Aorta (tissue), 5 donors: ENCODE measurements at places on chromosomes 5 and 9. TPM values are rescaled to one million over a fixed set of nuclear protein-coding genes. Genes with fewer than 3 reads are reported as not detected.
A peak's percentile ranks its signal among the peaks of the same experiment; 100 is the strongest.

- DNase-seq: no peak
Observed at GRCh38 chr5:101673120-101673519, 623.0 kb downstream of the SLCO4C1 start.

GRCh38 chr9:78893774-78894401 lies 597.0 kb downstream of the PSAT1 start:
- DNase-seq: no peak

DNA sequence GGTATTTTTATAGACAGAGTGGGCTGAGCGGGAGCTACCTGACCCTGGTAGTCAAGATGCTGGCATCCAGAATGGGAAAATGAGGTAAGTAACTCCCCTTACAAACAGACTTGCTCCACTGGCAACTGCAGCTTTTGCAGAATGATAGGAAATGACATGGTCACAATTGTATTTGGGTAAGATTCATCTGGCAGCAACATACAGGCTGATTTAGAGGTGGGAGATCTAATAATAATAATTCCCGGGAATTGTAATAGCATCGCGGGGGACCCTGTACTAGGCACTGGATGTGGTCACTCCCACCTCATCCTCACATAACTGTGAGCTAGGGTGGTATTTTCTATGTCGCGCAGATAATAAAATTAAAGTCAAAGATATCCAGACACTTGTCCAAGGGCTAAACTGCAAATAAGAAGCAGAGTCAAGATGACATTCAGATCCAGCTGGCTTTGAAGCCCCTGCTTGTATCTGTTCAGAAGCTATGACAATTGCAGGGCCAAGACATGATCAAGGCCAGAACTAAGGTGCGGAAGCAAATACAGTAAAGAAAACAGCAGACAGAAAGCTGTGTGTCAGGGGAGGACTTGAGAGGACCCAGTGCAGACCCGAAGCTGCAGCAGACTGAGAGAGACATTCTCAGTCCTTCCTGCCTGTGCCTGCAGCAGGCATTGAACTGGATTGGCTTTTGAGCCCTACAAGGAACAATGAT lies 507.2 kb downstream of the BNC2 start:
- DNase-seq: no peak

DNA sequence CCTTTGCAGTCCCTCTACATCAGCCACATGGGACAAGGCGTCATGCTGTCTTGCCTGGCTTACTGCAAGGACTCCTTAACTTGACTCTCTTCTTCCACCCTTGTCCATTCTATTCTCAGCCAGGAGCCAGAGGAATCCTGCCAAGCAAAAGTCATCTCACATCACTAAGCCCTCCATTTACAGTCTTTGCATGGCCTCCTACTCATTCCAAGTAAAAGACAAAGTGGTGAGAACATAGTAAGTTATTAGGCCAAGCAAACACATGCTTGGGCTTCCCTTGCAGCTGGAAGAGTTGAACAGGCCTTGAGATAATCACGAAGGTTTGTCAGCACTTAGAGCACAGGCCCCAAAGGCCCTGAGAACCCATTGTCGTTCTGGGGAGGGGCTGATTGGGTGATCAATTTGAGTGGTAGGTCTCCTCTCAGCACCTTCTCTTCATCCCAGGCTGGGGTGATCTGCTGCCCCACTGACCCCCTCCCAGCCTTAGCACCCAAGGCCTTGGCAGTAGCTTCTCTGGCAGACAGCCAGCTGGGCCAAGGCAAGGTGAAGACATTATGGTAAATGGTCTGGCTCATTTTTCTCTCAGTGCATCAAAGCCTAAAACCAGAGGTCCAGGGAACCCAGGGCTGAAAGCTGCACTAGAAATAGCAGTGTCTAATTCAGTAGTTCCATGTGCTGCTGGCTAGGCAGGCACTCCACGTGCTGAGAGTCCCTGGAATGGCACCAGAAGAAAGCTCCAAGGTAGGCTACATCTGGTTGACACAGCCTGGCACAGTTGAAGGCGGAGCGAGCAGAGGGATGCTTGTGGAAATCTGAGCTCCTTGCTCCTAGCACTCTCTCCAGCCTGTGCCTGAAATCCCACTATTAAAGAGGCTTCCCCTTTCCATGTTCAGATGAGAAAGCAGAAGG lies 121.4 kb downstream of the ASTN2 start:
- DNase-seq: no peak

GRCh38 chr9:80673496-80673895 lies 1015.9 kb downstream of the TLE1 start:
- no peak for DNase-seq

DNA sequence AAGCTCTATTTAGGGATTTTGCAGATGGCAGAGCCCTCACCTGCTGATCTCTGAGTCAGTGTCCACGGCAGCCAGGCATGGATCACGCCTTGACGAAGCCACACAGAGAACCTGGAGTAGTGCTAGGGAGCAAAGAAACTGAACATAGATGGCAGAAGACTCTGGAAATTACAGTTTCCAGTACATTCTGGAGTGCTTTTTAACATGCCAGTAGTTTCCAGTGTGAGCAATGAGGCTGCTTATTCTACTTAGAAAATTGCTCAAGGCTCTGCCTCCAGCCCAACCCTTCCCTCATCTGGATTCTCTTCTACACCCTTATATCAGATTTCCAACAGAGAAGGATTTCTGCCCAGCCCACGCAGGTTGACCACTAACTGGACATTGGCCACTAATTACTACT lies 203.3 kb downstream of the ADAMTS12 start:
- no peak for DNase-seq

DNA sequence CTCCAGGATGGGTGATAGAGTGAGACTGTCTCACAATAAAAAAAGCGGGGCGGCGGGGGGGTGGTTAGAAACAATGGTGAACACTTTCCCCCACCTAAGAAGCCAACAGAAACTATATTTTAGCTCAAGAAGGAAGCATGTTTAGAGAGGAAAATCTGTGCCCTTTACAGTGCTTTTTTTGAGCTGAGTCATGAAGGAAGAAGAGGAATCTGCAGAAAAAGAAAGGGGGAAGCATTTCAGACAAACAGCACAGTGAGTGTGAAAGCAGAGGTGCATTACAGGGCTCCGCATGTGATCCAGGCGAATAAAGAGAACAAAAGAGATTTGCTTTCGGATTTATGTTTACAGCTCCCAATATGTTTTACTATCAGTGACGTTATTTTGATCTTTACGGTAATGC lies 1504.6 kb upstream of the WWC1 start:
- DNase-seq: no peak

DNA sequence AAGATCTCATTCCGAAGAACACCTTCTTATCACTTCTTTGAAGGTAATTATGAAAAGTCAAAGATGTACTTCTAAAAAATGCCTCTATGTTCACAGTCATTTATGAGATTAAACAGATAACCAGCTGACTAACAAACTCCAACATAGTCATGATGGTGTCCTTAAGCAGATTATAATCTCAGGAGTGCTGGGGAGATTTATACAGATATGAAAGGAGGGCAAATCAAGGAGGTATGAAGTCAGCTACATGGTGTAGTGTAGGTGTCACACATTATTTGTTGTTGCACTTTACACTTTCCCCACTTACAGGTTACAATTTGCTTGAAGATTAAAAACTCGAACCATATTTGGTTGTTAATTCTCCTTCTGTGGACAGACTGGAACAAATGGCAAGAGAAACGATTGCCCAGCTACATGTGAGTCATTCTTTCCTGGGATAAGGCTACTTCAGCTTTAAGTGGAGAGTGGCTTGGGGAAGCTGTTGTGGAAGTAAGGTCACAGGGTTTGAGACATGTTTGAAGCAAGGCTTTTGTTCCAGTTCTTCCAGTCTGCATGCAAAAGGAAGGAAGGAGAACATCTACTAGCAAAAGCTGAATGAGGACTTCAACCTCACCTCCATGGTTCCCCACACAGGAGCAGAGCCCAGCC lies 320.1 kb downstream of the ADGRV1 start:
- DNase-seq: no peak

DNA sequence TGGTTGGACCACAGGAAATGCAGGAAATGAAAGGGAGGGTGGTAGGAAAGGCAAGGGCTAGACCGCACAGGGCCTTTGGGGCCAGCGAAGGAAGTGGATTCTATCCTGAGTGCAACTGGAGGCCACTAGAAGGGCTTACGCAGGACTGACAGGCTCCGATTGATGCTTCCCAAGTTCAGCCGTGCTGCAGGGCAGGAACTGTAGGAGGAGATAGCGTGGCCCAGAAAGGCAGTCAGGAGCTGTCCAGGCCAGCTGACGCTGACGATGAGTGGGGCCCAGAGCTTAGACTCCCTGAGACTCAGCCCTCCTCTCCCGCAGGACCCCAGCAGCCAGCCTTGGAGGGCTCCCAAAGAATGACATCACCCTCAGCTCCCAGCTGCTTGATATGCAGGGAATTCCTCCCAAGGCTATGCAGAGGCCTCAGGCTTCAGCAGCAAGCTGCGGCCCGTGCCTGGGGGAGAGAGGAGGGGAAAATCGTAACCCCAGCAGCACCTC lies 48.8 kb downstream of the KCNIP1 start:
- DNase-seq: peak; percentile 79

DNA sequence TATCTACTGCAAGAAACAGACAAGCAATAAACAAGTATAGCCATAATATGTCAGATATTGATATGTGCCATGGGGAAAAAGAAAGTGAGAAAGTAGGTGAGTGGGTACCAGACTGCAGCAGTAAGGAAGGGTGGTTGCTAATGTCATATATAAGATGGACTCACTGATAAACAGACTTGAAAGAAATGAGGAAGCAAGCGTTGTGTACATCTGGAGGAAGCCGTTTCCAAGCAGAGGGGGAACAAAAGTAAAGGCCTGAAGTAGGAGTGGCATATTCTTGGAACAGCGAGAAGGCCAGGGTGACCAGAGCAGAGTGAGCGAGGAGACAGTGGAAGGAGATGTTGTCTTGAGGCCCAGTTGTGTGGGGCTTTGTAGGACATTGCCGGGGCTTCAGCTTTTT lies 142.2 kb upstream of the MAP3K1 start:
- peak; percentile 56 for DNase-seq

- no peak for DNase-seq
Observed at GRCh38 chr5:179568721-179569120, 18.4 kb downstream of the RUFY1 start.

GRCh38 chr5:91072881-91073280 lies 310.2 kb downstream of the ARRDC3 start:
- no peak for DNase-seq

- peak; percentile 56 for DNase-seq
Observed at GRCh38 chr5:150487199-150488061, 20.5 kb upstream of the NDST1 start.

DNA sequence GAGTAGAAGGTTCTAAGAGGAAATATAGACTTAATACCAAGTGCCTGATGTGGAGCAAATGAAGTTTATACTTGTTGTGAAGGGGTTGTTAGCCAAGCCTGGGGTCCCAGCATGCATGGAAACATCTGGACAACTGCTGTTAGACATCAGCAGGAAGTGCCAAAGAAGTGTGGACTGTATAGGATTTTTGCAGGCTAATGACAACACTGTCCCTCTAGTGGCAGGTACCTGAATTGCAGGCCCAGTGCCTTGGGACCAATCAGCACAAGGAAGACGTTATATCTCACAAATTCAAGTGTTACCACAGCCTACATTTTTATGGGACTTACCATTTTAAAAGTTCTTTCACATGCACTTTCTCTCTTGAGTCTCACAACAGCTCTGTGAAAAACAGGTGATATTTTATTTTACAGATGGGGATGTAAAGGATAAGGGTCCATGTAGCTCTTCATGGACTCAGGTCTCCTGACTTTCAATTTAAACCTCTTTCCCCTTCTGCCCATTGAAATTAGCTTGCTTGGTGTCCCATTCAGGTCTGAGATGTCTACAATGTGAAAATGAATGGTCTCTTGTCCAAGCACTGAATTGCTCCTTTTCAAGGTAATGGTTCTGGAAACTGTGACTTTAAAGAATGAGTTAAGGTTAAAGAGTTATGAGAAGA lies 89.0 kb upstream of the MAP1B start:
- DNase-seq: peak; percentile 59

DNA sequence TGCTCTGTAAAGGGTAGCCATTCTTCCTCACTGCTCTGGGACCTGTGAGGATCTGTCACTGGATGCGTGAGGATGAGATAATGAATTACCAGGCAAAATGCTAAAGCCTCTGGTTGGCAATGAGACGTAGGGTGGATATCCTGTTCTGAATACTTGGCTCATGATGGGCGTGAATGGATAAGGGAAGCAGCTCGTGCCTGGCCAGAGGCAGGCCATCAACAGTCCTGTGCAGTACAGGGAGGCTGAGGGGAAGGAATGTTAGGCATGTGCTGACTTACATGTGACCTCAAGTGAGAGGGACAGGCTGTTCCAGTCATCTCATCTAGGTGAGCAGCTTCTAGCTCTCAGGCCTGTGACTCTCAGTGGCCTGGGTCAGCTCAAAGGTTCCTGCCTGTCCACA lies 172.8 kb downstream of the CARTPT start:
- no peak for DNase-seq

DNA sequence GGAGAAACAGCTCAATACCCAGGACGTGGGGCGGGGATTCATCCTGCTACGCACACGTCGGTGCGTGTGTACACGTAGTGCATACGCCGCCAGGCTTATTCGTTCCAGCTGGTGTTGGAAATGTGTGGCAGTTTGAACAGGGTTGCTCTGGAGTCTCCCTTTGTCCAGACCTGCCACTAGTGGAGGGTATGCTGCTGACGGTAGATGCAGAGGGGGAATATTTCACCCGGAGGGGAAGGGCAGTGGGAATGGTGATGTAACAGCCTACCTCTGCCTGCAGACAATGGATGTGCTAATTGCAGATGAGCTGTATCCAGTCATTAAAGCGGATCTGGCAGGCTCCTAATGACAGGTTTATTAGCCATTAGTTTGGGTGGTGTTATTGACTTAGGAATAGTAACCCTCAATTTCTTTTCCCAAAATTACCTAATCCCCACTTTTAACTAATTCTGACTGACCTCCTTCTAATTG lies 142.7 kb downstream of the PAX5 start:
- peak; percentile 50 for DNase-seq

The DDX4 gene
- not detected for total RNA-seq

The MED22 gene
- total RNA-seq: 37.0 TPM

The ROR2 gene
- 5.8 TPM for total RNA-seq

The LCN2 gene
- total RNA-seq: 1.1 TPM

The FOXI1 gene
- not detected for total RNA-seq

The SPINK5 gene
- 0.42 TPM for total RNA-seq

The LVRN gene
- total RNA-seq: 11.0 TPM

The RLN2 gene
- total RNA-seq: not detected

The PCDHB3 gene
- 2.9 TPM for total RNA-seq

The PCDH12 gene
- 10.3 TPM for total RNA-seq

The WNT8A gene
- not detected for total RNA-seq

The TICAM2 gene
- 8.3 TPM for total RNA-seq

The PCSK5 gene
- 47.5 TPM for total RNA-seq

The PSD2 gene
- total RNA-seq: 0.30 TPM
